ENCODE measurements at places on chromosomes 12 and 14.

DNA sequence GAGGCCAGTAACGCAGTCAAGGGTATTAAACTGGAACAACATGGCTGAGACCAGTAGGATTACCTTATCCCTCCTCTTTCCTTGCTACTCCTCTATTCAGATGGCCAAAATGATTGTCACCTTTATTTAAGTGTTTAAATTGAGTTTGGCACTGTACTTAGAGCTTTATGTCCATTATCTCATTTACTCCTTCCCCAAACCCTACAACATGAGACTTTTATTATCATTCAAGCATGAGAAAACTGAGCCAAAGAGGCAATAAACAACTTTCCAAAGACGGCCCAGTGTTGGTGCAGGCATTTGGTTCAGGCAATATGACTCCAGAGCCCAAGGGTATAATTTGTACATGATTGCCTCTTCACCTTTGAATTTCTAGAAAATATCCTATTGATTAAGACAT is 370.9 kb upstream of the KITLG start:
- no peak for DNase-seq

DNA sequence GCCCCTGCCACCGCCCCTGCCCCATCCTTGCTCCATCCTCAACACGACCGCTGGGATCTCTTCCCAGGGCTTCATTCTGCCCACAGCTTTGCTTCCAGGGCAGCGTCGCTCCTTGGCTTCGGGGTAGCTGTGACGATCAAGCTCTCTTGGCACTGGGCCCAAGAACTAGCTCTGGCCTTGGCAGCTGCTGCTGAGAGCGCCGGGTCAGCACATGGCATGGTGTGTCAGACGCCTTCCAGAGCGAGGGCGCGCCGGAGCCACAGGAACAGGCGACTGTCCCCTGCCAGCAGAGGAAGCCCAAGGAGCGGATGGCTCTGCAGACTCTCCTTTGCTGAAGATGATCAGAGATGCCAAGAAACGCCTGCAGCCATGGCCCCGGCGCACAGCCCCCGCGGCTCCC is 15.9 kb downstream of the RAB35 start:
- no peak for DNase-seq

DNA sequence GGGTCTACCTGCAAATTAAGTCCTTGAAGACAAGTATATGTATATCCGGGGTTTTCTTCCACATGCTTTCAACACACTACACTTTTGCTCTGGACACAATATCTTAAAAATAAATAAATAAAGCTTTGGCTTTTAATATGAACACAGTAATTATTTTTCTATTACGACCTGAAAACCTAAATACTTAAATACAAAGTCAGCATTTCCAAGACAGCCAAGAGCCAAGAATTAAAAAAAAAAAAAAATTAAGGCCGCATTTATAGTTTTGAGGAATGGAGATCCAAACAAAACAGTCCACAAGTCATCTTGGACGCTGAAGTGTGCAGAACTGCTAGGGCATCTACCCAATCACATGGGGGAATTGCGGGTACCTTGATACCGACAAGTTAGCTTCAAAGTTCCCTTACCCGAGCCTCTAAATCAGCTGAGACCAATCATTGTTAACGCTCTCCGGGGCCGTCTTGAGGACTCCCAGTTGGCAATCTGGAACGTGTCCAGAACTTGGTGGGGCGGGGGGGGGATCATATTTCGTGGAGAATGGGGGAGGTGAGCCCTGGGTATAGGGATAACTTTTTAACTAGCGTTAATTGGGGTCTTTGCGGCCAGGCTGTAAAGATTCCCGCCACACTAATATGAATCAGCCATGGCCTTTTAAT is 731 bp upstream of the PCNX4 start:
- no peak for DNase-seq

- DNase-seq: no peak
Measured at GRCh38 chr14:65131301-65131701, 29.0 kb upstream of the MAX start.

GRCh38 chr14:94120667-94121340 is 8.6 kb downstream of the IFI27L2 start:
- DNase-seq: no peak

DNA sequence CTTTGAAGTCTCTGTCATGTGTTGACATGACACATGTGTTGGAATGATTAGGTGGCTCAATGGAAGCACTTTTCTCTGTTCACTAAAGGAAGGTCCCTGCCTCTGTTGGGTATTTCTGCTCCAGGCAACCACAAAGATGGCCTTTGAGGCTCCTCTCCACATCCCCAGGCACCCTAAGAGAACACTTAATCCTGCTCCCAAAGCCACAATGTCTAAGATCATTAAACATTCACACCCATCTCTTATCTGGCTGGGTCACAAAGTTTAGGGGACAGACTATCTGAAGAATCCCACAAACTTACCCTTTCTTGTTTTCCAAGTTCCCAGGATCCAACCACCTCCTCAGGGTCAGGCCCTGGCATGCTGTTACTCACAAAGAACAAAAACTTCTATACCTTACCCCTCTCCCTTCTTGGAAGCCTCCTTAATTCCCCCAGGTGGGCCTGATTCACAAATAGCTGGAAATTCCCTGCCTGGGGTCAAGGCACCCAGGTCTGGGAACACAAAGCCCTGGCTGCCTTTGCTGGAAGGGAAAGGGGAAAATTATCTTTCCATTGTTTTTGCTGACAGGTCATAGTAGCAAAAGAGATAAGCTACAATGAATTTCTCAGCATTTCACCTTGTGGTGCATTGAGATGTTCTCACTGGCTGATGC is 333.7 kb downstream of the PCNX1 start:
- no peak for DNase-seq

DNA sequence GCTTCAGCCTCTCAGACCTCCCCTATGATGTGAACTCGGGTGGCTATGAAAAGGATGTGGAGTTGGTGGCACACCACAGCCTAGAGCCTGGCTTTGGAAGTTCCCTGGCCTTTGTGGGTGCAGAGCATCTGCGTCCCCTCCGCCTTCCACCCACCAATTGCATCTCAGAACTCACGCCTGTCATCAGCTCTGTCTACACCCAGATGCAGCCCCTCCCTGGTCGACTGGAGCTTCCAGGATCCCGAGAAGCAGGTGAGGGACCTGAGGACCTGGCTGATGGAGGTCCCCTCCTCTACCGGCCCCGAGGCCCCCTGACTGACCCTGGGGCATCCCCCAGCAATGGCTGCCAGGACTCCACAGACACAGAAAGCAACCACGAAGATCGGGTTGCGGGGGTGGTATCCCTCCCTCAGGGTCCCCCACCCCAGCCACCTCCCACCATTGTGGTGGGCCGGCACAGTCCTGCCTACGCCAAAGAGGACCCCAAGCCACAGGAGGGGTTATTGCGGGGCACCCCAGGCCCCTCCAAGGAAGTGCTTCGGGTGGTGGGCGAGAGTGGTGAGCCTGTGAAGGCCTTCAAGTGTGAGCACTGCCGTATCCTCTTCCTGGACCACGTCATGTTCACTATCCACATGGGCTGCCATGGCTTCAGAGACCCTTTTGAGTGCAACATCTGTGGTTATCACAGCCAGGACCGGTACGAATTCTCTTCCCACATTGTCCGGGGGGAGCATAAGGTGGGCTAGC is 7.0 kb upstream of the RPS26 start:
- DNase-seq: no peak

GRCh38 chr12:104182621-104183378 is 32.8 kb upstream of the TXNRD1 start:
- no peak for DNase-seq

DNA sequence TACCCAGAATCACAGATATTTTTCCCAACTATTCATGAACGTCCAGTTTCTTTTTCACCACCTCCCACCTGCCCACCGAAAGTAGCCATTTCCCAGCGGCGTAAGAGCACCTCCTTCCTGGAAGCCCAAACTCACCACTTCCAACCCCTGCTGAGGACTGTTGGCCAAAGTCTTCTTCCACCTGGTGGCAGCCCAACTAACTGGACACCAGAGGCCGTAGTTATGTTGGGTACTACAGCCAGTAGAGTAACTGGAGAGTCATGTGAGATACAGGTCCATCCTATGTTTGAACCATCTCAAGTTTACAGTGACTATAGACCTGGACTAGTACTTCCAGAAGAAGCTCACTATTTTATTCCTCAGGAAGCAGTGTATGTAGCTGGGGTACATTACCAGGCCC is 81.6 kb downstream of the RAD52 start:
- no peak for DNase-seq

DNA sequence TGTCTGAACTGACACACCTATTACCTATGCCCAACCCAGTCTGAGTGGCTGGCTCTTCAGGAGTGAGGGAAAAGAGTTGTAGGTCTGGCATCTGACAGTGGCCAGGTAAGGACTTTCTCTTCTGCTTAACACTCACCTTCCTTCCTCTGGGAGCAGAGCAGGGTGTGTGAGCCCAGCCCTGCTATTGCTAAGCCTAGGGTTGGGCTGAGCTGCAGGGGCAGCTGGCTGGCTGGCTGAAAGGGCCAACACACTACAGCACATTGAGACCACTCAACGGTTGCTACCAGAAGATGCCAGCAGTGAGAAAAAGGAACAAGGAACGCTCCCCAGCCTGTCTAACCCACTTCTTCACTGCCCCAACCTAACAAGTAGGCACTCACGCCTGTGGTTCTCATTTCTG is 201.2 kb downstream of the DPF3 start:
- no peak for DNase-seq

DNA sequence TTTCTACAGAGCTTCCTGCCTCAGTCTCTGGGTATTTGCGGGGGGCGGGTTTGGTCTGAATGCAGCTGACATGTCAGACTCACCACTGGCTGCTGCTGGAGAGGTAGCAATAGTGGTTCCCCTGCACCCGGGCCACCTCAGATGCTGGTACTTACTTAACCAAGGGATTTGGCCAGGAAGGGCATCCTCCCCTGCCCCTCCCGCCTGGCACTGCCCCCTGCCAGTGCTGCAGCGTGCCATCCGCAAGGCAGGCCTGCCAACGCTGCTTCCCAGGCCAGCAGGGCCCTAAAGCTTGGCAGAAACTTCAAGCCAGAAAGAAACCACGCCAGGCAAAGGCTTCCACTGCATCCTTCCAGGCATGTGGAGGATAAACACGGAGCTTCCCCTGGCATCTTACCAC is 22.1 kb downstream of the RAB35 start:
- DNase-seq: no peak

- DNase-seq: no peak
Measured at GRCh38 chr12:109743076-109743910, 29.7 kb downstream of the FAM222A start.

DNA sequence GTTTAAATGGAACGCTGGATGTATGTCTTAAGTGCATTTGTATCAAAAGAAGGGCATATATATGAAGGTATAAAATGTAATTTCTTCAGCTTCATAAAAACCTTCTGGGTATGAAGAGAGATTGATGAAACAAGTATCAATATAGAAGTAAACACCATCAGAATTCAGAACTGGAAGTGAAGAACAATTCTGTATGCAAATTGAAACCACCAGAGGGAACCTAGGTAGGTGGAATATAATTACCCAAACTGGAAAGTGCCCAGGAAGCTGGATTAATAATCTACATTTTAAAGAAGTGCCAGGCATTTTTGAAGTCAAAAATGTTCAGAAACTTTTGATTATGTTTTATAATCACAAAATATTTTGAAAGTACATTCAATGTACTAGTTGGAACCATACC is 336.2 kb upstream of the GARIN6 start:
- DNase-seq: no peak

GRCh38 chr14:100155049-100155621 is 4.3 kb downstream of the DEGS2 start:
- peak; percentile 85 for DNase-seq

DNA sequence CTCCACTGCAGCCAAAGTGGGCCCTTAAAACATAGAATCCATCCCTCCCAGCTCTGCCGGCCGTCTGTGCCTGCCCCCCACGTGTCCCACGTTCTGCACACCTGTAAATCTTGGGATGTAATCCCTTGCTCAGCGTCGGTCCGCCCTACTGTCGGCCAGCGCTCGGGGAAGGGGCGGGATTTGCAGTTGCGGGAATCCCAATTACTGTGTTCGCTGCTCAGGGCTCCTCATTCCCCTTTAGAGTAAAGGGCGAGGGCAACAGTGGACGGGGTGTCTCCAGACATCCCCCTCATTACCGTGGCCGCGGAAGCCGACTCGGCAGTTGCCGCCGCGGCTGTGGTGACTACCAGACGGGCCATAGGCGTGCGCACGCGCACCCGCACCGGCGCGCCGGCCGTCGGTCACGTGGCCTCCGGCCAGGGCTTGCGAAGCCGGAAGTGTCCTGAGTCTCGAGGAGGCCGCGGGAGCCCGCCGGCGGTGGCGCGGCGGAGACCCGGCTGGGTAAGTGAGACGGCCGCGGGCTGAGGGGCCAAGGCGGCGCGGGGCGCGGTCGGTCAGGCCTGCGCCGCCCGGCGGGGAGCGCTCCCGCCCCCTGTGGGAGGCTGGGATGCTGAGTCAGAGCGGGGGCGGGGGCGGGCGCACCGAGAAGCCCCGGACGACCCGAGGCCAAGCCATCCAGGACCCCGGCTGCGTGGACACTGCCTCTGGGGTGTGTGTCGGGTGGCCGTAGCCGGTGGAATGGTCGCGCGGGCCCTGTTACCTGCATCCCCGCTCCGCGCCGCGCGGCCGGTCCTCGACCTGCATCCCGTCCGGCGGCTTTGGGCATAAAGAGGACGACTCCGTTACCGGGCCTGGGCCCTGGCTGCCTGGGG is at the start of gene TBK1:
TSS of gene TBK1 (plus strand) at position 434 of the 872 bp plus-strand sequence. CDS start 3,751 bp downstream, outside the sequence.
- DNase-seq: peak; percentile 82

- no peak for DNase-seq
Measured at GRCh38 chr14:101834800-101835547, 73.5 kb downstream of the PPP2R5C start.

DNA sequence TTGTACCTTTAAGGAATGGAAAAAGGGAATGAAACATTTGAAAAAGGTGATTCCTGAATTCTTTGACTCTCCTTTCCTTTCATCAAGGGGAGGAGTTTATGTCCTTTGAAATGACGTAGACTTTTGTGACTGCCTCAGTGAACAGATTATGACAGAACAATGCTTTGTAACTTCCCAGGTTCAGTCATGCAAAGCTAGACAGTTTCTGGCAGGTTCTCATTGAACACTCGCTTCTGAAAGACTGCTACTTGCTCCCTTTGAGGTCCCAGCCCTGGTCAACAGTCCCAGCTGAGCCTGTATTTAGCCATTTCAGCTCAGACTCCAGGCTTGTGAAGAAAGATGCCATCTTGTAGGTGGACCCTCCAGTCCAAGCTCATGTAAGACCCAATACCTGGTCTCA is 1178.9 kb downstream of the BCL11B start:
- DNase-seq: no peak

DNA sequence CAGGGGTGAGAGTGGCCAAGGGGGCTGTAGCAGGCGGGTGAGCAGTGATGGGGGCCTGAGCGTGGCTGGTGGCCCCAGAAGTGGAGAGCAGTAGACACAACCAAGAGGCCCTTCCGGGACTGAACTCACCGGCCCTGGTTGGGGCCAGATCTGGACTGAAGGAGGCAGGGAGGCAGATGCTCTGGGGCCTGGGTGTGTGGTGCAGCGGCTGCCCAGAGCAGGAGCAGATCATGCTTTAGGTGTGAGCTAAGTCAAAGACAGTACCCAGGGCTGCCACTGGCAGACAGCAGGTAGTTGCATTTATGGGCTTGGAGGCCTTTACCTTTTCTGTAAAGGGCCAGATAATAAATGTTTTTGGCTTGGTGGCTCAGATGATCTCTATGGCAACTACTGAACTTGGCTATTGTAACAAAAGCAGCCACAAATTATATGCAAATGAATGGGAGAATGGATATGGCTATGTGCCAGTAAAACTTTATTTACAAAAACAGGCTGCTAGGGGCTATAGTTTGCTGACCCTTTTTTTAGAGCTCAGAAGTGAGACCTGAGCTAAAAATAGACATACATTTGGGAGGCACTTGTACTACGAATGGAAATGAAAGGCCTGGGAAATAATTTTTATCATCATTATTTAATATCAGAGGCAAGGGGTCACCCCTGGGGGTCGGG is 25.6 kb downstream of the SETD1B start:
- no peak for DNase-seq

Data from H54 (cell line).